ENCODE measurements at places on chromosomes 12 and 14. TPM values are rescaled to one million over a fixed set of nuclear protein-coding genes. Genes with fewer than 3 reads are reported as not detected.

The CELA1 gene
- not detected for total RNA-seq

DNA sequence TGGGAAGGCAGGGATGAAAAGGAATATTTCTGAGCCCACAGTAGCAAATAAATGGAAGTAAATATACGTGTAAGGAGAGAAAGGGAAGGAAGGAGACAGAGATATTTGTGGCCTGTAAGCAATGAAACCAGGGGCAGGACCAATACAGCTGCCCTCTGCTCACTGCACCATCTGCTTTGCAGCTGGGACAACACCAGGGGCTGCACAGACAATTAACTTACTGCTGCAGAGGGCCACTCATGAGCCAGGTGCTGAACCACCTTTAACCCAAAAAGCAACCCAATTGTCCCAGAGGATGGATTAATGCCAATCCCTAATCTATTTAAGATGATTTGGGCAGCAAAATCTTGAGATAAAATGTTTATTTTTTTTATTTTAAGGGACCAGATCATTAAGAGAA lies 30.6 kb upstream of the TMX1 start:
- no peak for DNase-seq

DNA sequence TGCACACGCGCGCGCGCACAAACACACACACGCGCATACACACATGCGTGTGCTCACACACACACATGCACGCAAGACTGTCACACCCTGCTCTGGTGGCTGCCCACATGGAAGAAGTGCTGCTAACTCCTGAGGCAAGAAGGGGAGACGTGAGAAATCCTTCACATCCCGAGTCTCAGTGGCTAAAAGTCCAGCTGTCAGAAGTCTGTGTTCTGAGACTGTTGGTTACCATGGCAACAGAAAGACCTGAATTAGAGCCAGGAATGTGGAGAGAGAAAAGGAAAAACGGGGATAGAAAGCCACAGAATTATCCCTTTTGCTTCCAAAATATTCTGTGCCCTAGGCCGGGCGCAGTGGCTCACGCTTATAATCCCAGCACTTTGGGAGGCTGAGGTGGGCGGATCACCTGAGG lies 71.2 kb downstream of the PPFIBP1 start:
- peak; percentile 12 for DNase-seq

- DNase-seq = no peak
These were observed 522.5 kb upstream of the ATXN7L3B start for GRCh38 chr12:74015118-74015517.

DNA sequence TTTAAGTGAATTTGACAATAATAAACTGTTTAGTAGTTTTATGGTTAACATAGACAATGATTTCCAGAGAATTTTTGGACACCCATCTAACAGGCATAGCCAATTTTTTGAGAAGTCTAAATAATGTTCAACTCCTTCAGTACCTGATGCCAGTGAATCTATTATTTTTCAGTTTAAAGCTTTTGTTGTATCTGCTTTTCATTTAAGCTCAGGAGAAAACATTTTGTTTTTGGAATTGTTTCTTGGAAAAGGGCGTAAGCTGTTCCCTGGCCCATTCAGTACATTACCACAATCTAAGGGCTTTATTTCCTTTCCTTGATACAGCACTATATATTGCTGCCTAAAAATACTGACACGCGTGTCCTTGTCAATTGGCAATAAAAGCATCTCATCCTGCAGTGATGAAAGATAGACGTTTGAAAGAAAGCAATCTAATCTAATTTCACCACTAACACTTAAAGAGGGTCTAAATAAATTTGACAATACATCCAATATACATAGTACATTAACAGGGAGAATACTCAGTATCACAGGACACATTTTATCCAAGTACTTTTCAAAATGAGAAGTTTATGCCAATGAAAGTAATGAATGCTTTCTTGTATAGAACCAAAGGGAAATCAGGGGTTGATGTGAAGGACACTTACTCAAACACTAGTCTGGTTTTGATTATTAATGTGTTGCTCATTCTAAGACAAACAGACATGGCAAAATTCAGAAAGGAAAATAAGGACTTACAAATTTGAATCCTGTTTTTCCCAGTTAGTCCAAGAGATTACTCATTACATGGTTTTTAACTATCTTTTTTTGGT lies 104.2 kb upstream of the LGR5 start:
- DNase-seq = no peak

The P3H3 gene
- 10.8 TPM for total RNA-seq

GRCh38 chr12:69906411-69907216 lies 81.6 kb downstream of the MYRFL start:
- no peak for DNase-seq

DNA sequence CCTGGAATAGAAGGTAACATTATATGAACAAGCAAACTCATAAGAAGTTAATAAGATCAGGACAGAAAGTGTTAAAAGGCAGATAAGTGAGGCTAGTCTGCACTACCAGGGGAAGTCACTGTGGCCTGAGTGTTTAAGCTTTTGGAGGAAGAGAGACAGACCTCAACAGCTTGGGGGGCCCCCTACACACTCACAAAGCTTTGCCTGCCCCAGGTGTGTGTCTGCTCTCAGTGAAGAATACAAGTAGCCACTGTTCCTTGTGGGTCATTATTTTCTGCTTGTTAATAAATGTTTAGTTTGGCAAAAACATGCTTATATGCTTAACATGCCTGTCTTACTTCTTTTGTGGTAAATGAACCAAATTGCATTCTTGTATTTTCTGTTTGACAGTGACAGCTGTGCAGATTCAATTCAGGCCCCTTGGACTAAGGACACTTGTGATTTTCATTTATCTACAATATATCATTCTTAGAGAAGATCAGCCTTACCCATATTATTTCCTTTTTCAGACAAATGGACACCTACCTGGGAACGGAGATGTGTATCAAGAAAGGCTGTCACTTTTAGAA lies 50.7 kb upstream of the C12orf71 start:
- no peak for DNase-seq

The PRPH gene
- not detected for total RNA-seq

The TSPAN8 gene
- total RNA-seq = 0.50 TPM

DNA sequence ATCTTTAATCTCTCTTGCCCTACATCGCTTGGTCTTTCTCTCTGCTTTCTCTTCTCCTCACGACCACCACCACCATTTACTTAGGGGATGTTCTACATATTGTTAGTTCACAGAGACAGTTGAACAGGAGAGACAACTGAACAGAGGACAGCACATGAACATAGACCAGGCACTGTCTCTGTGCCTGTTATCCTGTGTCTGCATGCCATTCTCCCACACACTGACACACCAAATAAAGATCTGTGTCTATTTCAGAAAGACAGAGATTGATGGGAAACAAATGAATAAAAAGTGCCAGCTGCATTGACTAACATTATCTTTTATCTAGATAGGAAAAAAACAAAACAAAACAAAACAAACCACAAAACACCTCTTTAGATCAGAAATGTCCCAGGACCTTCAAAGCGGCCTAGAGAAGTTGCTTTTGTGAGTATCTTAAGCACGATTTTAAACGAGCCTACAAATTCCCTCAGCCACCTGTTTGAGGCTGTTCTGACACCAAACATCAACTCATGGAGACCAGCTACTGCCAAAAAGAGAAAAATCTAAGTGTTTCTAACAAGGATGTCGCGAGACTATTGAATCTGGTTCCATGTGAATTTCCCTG lies 77.6 kb upstream of the PARP11 start:
- no peak for DNase-seq

DNA sequence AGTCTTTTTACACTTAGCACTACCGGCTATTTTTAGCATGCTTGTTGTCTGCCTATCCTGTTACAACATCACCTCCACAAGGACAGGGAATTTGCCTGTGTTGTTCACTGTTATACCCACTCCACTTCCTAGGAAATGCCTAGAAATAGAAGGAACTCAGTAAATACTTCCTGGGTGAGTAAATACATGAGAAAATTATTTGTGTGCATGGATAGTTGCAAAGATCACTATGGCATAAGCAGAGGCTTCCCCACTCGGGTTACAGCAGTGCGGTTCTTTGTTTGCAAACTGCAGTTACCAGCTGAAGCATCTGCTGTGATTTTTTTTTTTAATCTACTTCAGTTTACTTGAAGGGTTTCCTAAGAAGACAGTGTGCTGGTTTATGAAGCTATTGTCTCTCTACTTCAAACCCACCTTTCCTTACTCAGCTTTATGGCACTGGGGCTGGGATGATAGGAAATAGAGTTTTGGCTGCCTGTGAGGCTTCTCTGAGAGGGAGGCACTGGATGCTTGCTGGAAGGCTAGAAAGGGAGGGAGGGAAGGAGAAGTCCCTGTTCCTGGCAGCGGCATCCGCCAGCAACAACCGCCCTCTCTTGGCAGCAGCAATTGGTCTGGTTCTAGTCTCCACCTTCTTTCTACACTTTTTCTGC lies 29.0 kb downstream of the PDE6H start:
- DNase-seq = no peak

The ARHGEF25 gene
- 16.3 TPM for total RNA-seq

DNA sequence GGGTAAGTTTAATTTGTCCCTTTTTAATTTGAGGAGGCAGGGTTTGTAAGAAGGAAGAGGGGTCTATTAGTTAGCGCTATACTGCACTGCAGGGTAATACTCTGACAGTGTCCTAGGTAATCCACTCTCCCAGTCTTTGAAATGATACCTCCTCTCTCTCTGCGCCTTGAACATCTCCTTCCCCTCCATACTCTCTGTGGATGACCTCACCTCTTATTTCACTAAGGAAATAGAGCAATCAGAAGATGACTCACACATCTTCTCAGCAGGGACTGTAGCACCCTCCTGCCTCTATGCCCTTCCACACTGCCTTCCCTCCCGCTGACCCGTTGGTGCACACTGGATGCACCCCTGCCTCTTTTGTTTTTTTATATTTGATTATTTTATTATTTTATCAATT lies 94.2 kb downstream of the GRIP1 start:
- DNase-seq = no peak

The OASL gene
- total RNA-seq = 0.35 TPM

Measured in SK-MEL-5 (cell line).